ENCODE measurements at places on chromosomes 12 and 14.

DNA sequence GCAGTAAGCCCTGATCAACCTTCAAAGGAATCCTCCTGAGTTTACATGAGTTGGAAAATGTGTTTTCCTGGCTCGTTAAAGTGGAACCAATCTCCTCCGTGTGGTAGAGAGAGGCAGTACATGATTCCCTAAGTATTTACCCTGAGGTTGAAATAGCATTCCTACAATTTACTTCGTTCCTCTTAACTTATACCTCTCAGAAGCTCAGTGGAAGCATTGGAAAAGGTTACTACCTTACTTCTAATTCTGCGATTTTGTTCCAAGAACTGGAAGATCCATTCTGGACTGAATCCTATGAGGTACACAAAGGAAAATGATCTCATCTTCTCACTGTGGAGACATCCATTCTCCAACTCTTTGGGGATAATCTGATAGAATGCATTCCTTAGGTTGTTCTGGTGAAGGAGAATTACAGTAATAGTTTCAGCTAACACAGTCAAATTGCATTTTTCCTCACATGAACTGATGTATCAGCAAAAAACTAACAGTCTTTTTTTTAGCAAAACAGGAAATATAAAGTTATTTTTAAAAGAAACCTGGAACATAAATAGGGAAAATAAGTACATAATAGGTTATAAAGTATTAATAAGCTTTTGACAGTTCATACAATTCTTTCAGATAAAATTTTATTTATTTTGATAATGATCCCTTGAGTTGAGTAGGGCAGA is 475.6 kb downstream of the PDZRN4 start:
- no peak for DNase-seq

- DNase-seq, result no peak
Measured at GRCh38 chr14:74261288-74261687, 22.0 kb downstream of the VSX2 start.

- DNase-seq, result no peak
Measured at GRCh38 chr12:127723251-127723650, 543.7 kb upstream of the TMEM132C start.

- DNase-seq, result no peak
Measured at GRCh38 chr12:91687052-91688017, 458.3 kb downstream of the BTG1 start.

GRCh38 chr14:33629792-33630191 is 321.1 kb downstream of the EGLN3 start:
- no peak for DNase-seq

GRCh38 chr14:34179727-34180126 is 228.9 kb upstream of the EGLN3 start:
- DNase-seq, result no peak

DNA sequence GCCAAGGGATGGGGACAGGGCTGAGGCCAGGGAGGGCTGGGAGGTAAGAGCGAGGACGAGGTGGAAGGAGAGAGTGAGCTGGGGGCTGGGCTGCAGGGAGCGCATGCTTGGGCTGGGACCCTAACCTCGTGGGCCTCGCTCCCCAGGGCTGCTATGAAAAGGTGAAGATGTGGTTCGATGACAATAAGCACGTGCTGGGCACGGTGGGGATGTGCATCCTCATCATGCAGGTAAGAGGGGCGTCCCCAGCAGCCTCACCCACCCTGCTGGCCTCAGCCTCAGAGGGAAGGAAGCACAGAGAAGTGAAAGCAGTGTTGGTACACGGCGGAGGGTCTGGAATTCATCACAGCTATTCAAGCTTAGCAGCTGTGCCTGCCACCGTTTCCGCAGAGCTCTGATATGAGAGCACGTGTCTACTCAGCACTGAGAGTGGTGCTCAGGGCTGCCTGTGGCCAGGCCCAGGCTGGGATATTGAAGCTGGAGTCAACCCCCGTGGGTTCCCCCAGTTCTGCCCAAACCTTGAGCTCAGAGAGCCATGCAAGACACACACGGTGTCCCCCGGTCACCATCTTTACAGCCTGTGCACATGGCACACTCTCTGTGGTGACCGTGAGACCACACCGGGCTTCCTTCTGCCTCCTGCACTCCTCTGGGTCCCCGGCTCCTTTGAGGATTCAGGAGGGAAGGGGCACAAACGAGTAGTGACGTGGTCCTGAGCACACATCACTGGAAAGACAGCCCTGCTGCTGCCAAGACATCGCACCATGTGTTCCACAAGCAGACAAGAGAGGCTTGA is 204.6 kb downstream of the TSPAN9 start:
- DNase-seq, result no peak

DNA sequence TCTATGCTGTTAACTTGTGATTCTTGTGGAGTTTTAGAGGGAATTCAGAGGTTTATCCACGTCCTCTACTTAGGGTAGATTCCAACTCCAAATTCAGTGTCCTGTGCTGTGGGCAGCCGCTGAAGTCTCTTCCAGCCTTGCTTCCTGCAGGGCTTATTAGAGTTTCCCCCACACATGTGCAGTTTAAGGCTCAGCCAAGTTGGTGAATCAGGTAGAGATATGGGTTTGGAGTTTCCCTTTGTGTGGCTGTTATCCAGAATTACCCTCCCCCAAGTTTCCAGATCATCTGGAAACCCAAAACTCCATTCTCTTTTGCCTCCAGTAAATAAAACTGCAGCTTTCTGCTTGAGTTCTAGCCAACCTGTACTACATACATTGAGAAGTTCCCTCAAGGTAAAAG is 853.7 kb downstream of the GALC start:
- no peak for DNase-seq

- no peak for DNase-seq
Measured at GRCh38 chr12:3777206-3777809, 24.4 kb upstream of the CRACR2A start.

- DNase-seq, result no peak
Measured at GRCh38 chr12:53805067-53805466, 53.3 kb upstream of the CISTR start.

DNA sequence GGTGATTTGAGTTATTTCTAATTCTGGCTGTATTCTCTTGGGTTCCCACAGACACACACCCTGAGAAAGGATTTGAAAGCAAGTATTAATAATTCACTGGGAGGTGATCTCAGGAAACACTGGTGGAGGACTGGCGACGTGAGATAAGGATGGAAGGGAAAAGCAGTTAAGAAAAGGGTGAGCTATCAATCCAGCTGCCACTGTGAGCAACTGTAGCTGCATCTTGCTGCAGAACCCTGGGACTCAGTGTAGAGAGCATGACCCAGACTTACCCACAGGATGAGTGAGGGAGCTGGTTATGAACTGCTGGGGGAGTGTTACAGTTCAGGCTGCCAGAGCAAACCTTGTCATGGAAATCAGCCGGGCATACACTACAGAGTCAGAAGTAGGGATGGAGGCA is 71.9 kb downstream of the RESF1 start:
- DNase-seq, result no peak

DNA sequence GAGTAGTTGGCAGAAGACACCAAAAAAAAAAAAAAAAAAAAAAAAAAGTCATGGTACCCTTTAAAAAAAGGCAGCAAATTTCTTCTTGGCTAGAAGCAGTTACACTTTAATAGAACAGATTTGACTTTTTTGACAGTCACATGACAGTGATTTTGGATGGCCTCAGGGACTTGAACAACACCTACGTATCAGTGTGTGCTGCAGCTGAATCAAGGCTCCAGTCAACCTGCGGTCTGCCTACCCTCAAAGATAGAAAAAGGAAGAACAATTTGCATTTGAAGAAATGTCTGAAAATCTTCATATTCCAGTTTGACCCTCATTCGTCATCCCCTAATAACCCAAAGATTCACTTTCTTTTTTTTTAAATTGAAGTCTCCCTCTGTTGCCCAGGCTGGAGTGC is 53.9 kb downstream of the MDM2 start:
- DNase-seq, result no peak

DNA sequence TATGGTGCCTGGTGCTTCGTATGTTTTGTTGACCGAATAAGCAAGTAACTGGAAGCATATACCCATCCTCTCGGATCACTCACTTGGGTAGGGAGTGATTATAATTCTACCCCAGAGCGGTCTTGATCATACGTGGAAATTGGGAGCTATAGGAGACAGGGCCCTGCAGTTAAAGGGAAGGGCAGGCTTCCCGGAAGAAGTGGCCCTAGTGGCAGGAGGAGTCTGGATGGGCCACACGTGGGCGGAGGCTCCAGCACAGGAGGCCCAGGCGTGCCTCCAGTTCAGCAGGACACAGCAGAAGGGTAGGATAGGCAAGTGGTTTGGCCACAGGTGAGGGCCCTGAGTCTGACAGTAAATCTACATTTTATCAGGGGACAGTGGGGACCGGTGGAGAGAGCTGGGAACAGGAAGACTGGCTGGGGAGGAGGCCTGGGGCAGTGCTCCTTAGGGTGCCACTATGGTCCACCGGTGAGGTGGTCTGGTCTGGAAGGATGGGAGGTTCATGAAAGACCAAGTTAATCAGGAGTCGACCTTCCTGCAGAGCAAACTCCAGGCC is 23.5 kb upstream of the YY1 start:
- DNase-seq, result no peak

DNA sequence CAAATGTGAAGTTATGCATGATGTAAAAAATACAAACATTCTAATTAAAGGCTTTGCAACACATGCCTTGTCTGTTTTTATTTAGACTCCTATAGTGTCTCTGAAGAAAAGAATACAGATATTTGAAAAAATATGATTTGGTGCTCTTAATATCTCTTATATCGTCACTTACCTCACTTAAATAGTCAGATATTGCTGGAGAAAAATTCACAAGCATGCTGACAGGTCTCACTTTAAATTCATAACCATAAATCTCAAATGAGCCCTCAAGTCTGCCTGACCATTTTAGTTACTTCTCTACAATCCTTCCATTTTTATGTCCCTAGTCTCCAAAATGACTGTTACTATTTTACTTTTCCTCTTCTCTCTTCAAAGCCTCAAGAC is 5.4 kb upstream of the YEATS4 start:
- no peak for DNase-seq

DNA sequence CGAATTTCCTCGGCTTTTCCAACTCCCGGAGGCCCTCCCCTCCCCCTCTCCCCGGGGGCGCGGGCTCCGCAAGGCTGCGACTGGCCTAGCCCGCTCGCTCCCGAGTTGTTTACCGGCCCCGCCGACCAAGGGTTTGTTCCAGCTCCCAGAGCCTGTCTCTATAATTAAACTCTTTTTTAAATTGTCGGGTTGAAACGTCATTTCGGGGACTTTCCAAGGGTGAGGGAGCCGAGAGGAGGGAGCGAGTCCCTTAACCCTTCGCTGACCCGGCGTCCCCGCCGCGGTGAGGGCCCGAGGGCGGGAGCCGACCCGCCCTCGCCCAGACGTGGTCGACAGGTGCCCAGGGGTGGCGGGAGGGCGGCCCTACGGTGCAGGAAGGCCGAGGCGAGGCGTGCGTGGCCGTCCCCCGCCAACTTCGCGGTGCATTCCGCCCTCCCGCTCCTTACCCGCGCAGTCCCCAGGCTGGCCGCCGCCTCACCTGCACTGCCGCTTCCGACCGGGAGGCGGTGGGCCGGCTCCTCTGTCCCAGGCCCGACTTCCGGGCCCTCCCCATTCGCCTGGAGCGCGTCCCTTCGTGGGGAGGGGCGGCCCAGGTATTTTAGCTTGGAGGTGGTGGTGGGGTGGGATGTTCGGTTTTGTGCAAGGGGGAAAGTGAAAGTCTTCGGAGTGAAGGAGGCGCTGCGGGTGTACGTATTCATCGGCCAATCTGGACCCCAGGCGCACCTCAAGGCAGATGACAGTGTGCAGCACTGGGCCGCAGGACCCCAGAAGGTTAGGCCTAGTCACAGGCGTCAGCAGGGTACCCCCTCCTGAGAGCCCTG is 2.9 kb upstream of the ZFP36L1 start:
- DNase-seq, result peak; percentile 85

GRCh38 chr12:51524386-51524901 is 66.6 kb upstream of the SCN8A start:
- DNase-seq, result no peak

DNA sequence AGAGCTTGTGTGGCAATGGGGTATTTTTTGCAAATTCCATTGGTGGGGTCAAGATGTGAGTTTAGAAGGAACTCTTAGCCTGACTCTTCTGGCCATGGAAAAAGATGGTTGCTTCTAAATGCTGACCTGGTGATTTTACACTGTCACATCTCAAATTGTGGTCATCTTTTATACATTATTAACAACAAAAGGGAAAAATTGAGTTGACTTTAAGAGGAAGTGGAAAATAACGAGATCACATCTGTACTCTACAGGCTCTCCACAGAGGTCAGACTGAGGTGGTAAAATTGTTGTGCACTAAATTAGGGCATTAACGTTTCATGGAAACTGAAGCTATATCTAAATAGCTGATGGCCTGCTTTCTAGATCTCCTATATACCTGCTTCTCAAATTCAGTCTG is 44.7 kb downstream of the PTPN11 start:
- no peak for DNase-seq

GRCh38 chr12:52805739-52806138 is 8.2 kb downstream of the KRT4 start:
- DNase-seq, result no peak

DNA sequence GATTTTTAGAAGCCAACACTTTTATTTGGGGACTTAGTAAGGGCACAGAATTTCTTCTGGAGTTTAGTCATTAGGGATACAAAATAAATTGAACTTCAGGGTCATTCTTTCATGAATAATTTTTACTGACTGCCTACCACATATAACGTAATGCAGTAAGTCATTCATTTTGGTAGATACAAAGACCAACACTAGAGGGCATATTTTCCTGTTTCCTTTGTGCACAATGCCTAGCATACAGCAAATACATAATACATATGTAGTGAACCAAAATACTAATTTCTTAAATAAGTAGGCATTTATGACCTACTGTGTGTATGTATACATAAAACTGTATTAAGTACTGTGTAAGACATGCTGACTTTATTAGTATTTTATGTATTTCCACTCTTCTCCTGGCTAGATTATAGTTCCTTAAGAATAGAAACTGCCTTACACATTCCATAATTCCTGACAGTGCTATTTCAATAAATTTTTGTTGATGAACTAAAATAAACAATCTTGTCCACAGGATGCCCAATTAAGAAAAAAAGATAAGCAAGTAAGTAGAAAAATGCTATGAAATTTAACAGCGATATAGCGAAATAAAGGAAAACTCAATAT is 47.9 kb downstream of the PPP1R12A start:
- no peak for DNase-seq

DNA sequence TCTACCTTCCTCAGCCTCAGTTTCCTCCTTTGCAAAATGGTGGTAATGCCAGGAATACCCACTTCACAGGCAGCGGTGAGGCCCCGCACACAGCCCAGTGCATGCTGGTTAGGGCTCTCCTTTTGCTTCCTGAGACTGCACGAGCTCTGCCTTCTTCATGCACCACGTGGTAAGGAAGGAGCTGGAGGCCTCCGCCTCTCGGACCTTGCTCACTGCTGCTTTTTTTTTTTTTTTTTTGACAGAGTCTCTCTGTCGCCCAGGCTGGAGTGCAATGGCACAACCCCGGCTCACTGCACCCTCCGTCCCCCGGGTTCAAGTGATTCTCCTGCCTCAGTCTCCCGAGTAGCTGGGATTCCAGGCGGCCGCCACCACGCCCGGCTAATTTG is 18.1 kb downstream of the TAMALIN start:
- peak; percentile 85 for DNase-seq
